Stimulated activated CD8-positive, alpha-beta memory T cell treated with anti-CD3 and anti-CD28 coated beads, Interleukin-15, amount 100 ng/mL, for 4 hours (primary cell): ENCODE measurements at places on chromosomes 7 and 10.

DNA sequence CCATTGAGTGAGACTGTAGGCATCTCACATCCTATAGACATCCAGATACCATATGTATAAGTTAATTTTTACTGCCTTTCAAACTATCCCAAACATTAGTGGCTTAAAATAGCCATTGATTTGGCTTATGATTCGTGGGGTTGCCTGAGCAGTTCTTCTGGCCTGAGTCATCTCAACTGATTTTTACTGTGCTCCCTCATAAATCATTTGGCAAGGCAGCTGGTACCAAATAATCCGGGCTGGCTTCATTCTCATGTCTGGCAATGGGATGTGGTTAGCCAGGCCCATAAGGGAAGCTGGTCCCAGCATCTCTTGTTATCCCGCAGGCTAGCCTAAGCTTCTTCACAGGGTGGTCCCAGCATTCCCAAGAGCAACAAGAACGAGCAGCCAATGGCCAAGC is 6.7 kb upstream of the LRGUK start:
- no peak for DNase-seq

DNA sequence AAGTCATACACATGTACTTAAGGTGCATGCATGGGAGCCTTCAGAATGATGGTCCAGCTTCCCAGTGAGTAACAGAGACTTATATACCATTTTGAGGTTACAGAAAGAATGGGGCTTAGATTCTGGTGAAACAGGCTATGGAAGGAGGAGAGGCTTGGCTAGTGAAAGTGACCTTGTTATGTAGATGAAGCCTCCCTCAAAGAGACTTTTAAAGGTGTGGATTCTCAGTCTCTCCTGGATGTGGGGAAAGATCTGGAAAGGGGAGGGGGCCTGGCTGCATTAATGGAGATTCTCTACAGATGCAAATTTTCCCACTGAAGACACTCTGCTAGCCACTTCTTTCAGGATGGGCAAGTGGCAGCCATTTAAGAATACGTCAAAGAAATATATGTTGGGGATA is 5.5 kb downstream of the RASSF4 start:
- DNase-seq: no peak

GRCh38 chr7:16284581-16284980 is 136.8 kb downstream of the CRPPA start:
- no peak for DNase-seq

DNA sequence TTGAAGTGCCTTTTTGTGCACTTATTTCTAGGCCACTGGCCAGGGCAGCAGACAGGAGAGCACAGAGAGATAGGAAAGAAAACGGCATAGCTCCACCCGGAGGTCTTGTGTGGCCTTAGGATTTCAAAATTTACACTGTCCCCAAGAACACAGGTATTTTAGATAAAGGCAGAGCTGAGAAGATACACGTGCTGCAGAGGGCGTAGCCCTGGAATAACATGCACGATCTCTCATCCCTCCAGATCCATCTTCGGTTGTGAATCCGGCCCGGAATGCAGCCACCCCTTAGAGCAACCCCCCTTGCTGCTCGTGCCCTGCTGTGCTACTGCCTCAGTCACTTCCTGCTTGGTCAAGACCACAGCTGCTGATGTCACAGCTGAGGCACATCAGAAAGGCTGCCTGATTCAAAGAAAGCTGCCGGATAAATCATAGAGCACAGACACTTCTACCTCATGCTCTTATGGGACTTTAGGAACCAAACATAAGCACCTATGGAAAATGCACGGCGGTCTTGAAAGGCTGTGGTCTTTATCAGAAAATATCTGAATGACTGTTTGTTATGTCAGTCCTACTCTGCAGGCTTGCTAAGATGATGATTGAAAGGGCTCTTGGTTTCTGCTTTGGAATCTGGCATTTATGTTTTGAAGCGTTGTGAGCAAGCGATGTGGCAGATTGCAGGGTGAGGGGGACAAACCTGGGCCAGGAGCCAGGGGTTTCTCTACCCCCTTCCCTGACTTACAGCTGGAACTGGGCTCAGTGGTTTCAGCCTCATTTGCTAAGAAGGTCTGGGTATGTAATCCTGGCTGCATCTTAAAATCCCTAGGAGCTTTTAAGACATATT is 152.0 kb downstream of the SVIL start:
- DNase-seq: no peak

DNA sequence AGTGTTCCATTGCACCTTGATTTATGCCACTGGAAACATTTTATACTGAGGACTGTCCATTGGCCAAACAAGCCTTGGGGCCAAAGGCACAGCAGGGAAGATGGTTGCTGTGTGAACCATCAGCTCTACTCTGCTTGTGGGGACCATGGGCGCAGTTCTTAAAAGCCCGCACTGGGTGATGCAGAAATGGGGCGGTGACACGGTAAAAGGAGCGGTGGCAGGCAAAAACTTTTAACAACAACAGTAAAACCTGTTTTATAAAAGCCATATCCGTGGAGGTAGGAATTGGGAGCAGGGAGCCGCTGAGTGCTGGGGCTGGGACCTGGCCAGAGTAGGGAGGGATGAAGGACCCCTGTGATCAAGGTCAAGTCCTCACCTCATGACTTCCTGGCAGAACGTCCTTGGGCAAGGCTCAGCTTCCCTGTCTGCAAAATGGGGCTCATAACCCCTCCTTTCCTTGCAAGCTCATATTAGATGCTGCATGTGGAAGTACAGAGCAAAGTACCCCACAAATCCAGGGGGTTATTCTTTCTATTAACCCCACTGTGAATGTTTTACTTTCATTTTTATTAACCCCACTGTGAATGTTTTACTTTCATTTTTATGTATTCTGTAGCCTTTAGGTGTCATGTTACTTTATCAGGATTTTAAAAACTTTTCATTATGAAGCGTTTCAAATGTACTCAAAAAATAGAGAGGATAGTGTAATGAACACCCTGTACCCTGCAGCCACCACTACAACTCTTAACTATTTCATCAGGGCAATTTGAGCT is 78.3 kb downstream of the GRK5 start:
- no peak for DNase-seq

- no peak for DNase-seq
Observed at GRCh38 chr10:10911471-10911921, 106.2 kb upstream of the CELF2 start.

GRCh38 chr7:86790383-86790782 is 146.7 kb downstream of the GRM3 start:
- no peak for DNase-seq

DNA sequence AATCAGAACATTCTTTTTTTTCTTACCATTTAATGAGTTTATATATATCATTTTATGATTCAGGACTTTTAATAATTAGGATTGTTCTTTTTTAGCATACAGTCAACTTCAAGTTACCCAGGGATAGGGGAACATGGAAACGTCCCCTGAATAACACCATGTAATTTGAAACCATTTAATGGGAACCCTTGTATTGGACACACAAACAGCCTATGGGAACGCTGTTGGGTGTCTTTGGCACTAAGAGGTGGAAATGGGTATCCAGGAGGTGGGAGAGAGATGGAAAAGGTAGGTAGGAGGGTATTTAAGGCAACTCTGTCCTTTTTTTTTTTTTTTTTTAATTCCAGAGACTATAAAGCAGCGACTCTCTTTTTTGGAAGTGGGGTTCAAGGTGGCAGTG is 2.6 kb downstream of the LUC7L2 start:
- DNase-seq: no peak

- DNase-seq: no peak
Observed at GRCh38 chr7:138720286-138720685, 19.1 kb upstream of the SVOPL start.

DNA sequence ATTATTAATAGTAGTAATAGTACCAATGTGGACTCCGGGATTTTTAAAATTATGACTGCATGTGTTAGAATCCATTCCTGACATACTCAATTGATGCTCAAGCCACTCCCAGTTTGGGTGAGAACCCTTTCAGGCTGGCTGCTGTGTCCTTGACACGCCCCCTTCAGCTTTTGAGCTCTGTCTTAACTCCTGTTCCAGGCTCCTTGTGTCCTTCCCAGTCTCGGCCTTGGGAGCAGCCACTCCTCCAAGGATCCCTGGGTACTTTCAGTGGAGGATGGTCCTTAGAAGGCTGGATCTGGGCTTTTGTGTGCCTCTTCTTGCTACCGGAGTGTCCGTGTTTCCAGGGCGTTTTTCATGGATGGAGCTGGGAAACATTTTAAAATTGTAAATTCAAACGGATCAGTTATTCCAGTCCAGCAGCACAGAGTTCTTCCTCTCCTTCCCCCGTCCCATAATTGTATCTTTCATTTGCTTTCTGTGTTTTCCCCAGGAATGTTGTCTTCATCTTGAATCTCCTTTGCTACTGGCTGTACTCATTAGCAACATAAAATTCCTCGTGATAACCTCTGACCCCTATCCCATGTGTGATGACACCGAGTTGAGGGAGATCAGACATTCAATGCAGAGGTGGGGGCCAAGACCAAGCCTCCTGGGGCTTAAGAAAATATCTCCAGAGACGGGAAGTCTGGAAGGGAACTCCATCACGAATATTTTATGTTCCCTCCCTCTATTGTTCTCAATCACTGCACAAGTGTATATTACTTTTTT is 40.0 kb upstream of the PFKFB3 start:
- no peak for DNase-seq

DNA sequence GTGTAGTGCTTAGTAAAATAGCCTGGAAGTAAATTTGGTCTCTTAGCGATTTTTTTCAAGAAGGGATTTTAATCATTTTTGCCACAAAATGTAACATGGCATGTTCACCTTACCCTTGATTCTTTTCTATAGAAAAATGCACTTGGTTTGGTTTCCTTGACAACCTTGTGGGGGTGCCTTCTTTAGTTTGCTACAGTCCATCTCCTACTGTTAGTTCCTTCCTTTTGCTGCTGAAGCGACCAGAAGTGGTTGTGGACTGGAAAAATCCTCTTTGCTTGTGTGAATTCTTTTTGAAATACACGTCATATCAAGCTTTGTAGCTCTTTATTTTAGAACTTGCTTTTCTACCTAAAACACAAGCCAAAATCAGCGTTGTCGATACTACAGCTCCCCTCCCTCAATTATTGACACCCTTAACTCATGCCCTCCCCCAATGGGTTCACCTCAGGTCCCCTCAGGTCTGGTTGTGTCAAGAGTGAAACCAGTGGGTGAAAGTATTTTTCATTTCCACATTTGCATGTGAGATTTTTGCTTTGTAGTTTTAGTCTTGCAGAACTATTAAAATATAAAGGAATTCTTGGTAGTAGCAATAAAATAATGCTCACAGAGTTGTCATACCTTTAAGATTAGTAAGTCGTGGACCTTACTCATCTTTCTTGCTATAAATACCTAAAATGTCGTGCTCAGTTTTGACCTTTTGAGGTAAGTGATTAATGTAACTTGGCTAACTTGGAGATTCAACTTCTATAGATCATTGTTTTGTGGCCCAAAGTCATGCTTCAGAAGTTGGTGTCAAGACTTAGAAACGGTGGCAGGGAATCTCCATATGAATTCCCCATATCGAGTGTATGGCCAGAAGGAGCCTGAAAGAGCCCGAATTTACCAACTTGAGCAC is 1.5 kb downstream of the ACTR3B start:
- no peak for DNase-seq

DNA sequence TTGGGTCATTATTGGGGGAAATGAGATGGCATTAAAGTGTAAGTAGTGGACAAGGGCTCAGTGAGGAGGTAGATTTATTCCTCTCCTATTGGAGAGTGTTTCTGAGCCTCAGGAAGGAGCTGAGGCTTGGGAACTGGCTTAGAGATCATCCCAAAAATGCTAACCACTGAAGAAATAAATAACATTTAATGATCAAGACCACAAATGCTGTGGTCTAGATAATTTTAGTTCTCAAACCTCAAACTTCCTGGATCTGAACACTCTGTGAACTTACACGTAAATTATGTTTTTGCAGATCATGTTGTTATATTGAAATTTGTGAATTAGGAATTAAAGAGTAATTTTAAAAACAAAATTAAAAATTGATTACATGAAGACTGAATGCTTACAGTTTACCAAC is 27.3 kb downstream of the MDFIC start:
- no peak for DNase-seq

DNA sequence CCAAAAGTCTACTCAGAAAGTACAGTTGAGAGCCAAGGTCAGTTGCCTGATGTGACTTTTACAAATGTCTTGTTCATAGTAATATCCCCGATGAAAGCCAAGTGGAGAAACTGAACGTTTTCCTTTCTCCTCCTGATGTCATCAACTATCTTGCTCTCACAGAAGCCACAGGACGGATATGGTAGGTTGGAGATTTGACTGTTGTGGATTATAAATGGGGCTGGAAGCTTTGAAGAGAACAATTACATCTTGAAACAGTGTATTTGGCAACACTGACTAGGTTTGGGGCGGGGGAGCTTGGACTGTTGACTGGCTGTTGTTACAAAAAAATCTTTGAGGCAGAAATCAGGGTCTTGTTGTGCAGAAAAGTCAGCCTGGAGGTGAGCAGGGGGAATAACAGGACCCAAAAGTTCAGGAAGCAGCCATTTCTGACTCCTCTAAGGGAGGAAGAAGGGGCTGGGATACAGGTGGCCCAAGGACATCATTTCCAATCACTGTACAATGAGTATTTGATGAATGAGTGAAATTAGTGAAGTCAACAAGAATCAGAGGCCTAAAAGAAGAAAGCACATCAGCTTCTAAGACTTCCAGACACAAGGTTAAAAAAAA is 24.3 kb downstream of the PLEKHS1 start:
- DNase-seq: no peak

DNA sequence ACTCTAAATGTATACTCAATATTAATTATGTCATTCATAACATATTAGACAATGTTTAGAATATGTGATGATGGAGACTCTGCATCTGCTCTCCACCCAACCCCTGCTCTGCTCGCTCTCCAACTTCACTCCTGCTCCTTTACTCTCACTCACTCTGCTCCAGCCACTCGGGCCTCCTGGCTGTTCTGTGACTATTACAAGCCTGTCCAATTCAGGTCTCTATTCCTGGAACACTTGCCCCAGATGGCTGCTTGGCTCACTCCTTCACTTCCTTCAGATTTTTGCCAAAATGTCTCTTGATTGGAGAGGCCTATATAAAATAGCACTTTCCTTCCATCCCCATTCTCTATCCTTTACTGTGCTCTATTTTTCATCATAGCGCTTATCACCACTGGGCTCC is 84.8 kb downstream of the HBP1 start:
- no peak for DNase-seq

DNA sequence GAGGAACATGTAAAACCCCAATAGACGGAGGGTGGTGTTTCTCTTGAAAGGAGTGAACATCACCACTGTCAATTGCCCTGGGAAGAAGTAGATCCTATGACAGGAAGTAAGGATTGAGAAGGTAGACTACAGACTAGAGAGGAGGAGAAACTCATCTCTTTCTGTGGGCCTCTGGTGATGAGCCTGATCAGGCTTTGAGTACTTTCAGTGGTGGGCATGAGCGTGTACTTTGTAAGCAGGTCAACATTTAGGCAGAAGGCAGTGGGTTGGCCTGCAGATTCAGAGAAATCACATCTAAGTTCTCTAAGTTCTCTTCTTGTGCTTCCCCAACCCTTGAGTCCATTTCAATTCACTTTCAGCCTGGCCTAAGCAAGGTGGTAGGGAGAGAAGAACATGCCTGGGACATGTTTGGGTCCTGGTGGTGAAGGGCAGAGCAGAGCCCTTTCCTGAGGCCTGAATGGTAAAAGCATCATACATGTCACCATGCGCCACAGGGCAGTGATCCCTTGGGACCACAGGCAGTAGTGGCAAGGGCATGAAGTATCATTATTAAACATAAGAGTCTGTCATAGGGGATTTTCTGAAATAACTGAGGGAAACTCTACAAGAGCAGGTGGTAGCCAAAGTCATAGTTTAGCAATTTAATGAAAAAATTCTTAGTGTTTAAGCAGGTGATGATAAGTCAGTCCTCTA is 56.4 kb upstream of the ANKRD1 start:
- no peak for DNase-seq
